ENCODE measurements at places on chromosomes 7 and 10.

DNA sequence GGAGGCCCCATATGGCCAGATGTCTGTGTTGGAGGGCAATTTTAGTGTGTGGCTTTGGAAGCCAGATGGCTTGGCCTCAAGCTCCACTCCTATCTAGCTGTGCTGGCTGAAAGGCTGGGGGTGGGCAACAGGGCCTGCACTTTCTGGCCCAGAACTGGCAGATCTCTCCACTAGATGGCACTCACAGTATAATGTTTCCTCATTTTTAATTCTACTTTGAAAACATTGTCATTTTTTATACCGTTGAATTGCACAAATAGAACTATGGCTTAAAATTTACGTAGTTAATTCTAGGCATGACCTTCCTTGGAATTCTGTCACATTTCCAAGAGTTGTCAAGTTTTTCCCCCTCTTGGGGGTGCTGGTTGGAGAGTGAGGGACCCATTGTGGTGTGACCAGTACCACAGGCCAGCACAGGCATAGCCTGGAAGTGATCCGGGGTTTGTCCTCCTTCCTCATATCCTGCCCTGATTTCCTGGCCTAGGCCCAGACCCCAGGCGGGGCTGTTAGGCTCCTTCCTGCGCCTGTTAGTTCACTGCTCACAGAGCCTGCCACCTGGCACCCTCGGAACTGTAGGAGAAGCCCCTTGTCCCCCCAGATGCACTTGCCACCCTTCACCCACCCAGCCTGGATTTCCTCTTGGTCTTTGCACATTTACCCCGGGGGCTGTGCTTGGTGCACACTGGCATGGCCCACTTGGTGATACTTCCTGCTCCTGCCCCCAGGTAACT lies 52.8 kb downstream of the ARHGAP22 start:
- DNase-seq, result no peak

DNA sequence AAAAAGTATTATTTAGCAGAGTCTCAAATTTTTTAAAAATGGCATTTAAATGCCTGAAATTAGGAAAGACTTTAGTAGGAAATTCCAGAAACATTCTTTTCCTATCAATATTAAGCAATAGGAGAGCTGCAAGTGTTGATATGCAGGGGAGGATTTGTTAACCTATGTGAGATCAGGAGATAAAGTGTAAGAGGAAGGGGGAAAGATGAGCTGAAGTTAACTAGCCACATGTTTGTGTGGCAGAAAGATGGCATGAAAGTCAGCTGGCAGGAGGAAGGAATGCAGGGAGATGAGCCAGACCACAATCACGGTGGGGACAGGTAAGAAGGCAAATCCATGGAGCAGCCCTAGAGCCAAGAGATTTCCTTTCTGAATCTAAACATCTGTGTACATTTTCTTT lies 303.6 kb downstream of the MAGI2 start:
- no peak for DNase-seq

DNA sequence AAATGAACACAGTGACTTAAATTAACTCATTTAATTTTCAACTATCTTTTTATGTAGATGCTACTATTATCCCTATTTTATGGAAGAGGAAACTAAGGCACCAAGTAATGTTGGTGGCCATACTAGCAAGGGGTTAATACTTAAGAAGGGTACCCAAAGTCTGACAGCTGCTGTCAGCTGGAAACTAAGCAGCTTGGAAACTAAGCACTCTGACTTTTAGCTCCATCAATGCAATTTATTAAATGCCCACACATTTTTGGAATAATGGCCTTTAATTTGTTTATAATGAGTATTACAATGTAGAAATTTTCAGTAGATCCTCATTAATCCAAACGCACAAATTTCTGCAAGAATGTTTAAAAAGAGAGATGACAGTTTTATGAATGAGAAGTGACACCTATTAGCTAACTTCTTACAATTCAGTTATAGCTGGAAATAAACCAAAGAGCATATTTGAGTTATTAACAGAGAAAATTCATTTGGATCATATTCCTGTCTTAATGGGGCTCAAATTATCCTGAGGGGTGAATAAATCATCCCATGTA lies 483.1 kb upstream of the MBL2 start:
- no peak for DNase-seq

- no peak for DNase-seq
Measured at GRCh38 chr7:17659126-17659525, 281.2 kb downstream of the SNX13 start.

DNA sequence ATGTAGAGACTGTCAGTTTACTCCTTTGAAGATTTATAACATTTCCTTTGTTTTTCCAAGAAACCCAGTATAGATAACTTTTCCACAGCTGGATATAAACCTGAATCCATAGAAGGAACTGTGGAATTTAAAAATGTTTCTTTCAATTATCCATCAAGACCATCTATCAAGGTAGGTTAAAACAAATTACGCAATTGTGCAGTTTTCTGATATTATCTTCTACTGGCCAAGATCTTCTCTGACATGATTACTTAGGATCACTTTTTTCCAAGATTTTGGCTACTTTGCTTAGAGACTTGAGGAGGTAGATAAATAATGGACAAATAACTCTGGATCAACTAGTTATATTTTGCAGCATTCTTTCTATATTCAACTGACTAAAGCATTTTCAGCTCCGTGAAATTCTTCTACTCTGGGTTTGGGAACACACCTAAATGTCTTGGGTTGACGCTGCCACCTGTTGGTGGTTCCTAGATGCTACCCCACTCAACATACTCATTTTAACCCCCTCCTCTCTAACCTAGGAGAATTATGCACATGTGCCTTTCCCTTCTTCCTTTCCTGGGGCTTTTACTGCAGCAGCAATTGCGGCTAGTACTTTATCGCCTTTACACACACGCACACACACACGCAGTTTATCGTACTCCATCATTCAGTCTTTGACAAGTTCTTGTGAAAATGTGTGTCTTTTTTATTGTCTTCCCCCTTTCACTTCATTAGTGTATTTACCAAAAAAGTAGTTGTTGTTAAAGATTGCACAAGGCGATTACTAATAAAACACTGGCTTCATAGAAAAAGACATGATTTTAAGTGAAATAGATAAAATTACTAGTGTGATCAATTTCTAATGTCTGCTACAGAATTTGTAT lies 32.7 kb downstream of the ABCB5 start:
- DNase-seq, result no peak

DNA sequence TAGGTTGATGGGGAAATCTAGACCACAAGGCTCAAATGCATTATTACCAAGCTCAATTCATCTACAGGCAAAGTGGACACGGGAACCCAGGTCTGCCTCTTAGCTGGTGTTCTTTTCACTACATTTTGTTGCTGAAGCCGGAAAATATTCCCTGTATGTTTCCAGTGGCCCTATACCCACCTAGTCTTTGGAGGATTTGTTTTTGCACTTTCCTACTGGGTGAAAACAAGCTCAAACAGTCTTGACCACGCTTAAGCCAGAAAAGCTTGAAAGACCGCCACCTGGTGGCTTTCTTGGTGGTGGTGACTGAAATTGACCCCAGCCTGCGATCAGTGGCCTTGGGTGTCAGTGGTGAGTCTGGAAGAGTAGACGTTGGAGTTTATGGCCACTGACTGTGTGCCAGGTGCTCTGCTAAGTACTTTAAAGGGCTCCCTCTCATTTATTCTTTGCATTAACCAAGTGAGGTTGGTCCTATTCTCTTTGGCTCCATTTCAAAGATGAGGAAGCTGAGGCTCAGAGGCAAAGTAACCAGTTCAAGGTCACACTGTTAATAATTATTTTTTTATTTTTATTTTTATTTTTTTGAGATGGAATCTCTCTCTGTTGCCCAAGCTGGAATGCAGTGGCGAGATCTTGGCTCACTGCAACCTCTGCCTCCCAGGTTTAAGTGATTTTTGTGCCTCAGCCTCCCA lies 11.1 kb upstream of the CRTAC1 start:
- DNase-seq, result peak; percentile 50

GRCh38 chr10:19325581-19325980 lies 277.0 kb downstream of the MALRD1 start:
- no peak for DNase-seq

- peak; percentile 73 for DNase-seq
Measured at GRCh38 chr10:96765406-96766240, 45.3 kb upstream of the PIK3AP1 start.

- no peak for DNase-seq
Measured at GRCh38 chr10:11560076-11560709, 51.3 kb downstream of the USP6NL start.

- no peak for DNase-seq
Measured at GRCh38 chr10:35789996-35790395, 147.9 kb upstream of the FZD8 start.

GRCh38 chr10:92569071-92569470 lies 4.8 kb downstream of the IDE start:
- DNase-seq, result no peak

- no peak for DNase-seq
Measured at GRCh38 chr10:4280461-4281189, 495.6 kb upstream of the KLF6 start.

DNA sequence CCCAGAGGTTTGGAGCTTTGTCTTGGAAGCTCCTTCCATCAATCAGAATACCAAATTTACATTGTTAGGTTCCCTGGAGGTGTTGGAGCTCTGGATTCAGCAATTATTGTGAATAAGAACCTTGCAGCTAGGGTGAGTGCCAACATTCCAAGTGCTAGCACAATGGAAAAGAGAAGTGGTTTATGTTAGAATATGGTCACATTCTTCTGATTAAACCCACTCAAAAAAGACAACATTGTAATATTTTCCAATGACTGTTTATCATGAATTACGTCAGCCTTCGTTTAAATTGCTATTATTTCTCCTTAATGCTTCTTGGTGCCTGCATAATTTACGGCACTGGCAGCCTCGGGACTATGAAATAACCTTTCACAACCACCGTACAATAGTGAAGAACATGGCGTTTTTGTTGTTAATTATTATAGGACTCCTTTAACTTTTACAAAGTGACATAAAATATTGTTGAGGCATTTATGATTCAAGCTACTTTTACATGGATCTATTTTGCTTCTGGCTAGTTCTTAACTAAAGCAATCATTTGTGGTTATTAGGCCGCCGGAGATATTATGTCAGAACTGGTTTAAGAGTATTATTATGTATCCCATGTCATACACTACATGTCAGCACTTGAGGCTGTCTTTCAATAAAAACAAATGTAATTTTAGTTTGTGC lies 117.7 kb downstream of the ARID5B start:
- no peak for DNase-seq

DNA sequence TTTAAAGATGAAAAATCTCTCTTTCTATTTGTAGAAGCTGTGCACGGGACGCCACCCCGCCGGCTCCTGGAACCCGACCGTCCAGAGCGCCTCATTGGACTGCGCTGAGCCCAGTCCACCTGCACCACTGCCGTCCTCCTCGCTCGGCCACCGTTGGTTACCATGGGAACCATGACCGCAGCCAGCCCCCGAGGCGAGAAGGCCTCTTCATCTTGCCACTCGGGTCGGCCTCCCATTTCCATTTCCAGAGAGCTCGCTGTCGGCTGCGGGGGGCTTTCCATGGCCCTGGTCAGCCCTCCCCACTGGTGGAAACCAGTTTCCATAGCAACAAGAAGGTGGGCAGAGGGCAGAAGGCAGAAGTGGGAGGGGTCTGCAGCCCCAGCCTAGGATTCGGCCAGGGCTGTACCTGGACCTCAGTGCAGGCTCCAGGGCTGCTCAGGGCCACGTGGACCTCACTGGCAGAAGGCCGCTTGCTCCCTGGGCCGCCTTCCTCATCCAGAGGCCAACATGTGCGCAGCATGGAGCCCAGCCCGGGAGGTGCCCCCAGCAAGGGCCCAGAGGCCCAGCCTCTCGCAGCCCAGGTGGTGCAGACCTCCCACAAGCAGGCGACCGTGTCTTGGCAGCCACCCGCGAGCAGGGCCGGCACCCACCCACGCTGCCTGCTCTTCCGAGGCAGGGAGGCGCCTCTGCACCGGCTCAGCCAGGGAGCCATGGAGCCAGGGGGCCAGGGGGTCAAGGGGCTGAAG lies 283.5 kb upstream of the PPP2R2D start:
- DNase-seq, result no peak

- no peak for DNase-seq
Measured at GRCh38 chr10:70500368-70500767, 21.8 kb downstream of the PALD1 start.

- DNase-seq, result no peak
Measured at GRCh38 chr7:135661311-135662122, 797 bp upstream of the STMP1 start.

GRCh38 chr10:49167425-49168170 lies 20.6 kb downstream of the TMEM273 start:
- no peak for DNase-seq

GRCh38 chr10:12605580-12606405 lies 256.4 kb downstream of the CAMK1D start:
- DNase-seq, result peak; percentile 59

- no peak for DNase-seq
Measured at GRCh38 chr7:4707980-4708411, 25.9 kb downstream of the FOXK1 start.

DNA sequence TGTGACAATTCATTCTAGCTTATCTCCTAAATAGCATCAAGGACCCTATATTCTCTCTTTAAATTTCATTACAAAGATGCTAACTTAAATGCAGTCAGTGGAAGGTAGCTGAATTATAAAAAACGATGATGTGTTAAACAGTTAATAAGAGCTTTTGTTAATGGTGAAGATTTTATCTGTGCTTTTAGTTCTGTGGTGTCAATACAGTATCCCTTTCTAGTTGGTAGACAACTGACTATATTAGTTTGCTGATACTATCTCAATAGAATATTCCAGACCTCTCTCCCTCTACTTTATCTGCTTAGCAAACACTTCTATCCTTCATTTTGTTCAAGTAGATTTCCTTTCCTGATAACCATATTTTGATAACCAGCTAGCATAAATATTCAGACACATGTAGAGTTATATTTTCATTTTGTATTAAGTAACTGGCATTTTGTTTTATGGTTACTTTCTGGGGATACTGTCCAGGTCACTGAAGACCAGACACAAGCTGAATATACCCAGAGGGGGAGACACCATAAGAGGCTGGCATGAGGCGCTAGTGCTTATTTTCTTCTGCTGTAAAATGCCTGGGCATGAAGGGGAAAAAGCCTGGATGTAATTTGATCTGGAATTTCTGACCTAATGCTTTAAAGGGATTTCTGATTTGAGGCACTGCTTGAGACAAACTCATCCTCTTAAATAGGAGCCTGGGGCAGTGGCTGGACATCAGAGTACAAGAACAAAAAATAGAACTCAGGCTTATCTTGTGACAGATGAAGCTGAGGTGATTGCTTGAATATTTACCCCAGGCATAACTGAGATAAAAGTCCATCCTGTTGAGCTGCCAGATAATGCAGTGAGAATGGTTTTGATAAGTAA lies 197.5 kb downstream of the MALRD1 start:
- no peak for DNase-seq

GRCh38 chr10:50613150-50613549 lies 10.6 kb downstream of the SGMS1 start:
- DNase-seq, result no peak

GRCh38 chr7:117759950-117760640 lies 113.1 kb downstream of the CTTNBP2 start:
- DNase-seq, result no peak

DNA sequence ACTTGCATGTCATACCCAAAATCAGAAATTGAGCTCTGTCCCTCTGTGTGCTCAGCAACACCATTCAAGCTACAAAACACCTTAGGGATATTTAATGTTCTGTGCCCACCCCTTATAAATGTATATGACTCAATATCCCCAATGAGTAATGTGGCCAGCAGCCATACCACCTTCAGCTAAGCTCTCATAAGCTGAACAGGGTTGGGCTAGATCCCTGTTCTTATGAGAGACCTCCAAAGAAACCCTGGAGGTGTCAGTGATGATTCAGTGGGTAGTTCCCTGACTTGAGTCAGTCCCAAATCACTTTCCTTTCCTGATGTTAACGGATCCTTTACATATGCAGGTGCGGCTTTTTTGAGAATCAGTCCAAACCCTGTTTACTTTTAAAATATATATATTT lies 253.8 kb downstream of the CREB5 start:
- DNase-seq, result no peak
